ENCODE measurements at places on chromosomes 16 and 17.

- DNase-seq: peak; percentile 83
Observed at GRCh38 chr17:17205368-17206123, 587 bp downstream of the PLD6 start.

GRCh38 chr17:34365340-34365739, 2.3 kb upstream of the CCL1 start:
- no peak for DNase-seq

GRCh38 chr16:56370185-56370874, 55.0 kb downstream of the AMFR start:
- DNase-seq: no peak

GRCh38 chr16:5166486-5166885, 68.9 kb upstream of the EEF2KMT start:
- no peak for DNase-seq

- DNase-seq: no peak
Observed at GRCh38 chr17:14522795-14523387, 222.0 kb downstream of the HS3ST3B1 start.

DNA sequence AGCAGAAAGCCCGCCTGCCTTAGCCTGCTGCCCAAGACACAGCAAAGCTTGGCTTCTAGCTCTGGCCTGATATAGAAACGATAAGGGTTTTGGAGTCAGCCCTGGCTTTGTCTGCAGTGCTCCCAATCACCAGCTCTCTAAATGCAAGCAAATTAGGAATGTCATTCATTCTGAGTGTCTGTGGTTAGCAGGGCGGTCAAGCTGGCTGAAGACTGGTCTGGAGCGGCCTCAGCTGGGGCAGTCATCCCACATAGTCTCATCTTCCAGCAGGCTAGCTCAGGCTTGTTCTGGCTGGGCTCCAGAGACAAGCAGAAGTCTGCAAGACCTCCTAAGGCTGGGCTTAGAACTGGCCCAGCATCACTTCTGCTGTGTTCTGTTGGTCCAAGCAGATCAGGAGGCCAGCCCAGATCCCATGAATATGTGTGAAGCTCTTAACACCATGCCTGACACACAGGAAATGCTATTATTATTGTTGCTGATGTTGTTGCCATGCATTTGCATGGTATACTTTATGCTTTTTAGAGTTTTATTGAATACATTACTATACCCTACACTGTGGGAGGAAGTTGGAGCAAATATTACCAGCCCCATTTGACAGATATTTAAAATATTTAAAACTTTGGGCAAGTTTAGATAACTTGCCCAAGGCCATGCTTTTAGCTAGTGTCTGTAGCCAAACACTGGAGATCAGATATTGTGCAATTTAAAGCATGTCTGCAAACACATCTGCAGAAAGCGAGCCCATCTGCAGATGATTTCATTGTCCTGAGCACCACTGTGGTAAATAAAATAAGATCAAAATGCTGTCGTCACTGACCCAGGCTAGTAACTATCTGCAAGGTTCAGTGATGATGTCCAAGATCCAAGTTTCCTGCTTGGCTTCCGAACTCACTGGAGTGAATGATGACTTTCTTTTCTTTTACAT, 24.8 kb downstream of the TMC7 start:
- no peak for DNase-seq

- DNase-seq: no peak
Observed at GRCh38 chr17:79937391-79938335, 98.0 kb downstream of the TBC1D16 start.

- no peak for DNase-seq
Observed at GRCh38 chr17:50354776-50355175, 8.8 kb downstream of the XYLT2 start.

DNA sequence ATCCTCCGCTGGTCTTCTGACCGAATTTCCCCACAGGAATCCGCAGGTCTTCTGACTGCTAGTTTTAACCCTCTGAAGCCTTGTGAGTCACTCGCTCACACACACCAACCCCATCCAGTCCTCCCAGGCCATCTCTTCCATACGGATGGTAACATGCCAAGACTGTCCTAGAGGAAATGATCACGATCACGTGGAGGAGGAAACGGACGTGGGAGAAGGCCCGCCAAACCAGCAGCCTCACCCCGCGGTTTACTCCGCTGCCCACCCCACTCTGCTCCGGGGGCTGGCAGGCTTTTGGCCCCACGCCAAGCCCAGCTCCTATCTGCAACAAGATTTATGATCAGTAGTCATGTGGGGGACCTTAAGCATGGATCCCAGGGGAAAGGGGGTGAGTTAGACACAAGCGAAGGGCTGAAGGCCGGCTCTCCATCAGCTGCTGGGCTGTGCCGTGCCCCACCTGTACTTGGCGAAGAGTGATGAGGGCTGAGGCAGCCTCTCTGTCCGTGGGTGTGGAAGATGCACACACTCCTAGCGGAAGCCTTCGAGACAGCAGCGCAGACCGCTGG, 1.5 kb upstream of the FAAP100 start:
- DNase-seq: no peak

GRCh38 chr17:63458478-63458877, 12.4 kb upstream of the CYB561 start:
- no peak for DNase-seq

DNA sequence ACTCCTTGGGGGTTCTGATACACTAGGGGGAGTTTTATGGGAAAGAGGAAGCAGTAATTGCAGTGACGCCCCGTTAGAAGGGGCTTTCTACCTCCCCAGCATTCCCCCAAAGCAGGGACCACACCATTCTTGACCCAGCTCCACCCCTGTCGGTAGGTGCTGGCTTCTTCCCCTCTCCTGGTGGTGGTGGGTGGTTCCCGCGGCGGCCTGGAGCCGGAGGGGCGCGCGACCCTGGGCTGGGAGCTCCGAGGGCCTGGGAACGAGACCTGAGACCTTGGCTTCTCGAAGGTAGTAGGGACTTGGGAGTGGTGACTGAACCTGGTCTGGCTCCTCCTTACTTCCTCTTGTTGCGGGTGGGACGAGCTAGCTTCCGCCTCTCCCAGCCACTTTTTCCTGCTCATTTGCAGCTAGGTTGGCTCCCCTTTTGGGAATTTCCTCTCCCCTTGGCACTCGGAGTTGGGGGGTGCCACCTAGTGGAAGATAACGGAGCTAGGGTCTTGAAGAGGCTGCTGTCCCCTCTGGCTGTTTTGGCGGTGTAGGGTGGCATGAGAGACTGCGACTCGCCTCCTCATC, 438 bp downstream of the GRN start:
- DNase-seq: peak; percentile 57

- no peak for DNase-seq
Observed at GRCh38 chr16:58158725-58159124, 29.5 kb upstream of the CFAP20 start.

DNA sequence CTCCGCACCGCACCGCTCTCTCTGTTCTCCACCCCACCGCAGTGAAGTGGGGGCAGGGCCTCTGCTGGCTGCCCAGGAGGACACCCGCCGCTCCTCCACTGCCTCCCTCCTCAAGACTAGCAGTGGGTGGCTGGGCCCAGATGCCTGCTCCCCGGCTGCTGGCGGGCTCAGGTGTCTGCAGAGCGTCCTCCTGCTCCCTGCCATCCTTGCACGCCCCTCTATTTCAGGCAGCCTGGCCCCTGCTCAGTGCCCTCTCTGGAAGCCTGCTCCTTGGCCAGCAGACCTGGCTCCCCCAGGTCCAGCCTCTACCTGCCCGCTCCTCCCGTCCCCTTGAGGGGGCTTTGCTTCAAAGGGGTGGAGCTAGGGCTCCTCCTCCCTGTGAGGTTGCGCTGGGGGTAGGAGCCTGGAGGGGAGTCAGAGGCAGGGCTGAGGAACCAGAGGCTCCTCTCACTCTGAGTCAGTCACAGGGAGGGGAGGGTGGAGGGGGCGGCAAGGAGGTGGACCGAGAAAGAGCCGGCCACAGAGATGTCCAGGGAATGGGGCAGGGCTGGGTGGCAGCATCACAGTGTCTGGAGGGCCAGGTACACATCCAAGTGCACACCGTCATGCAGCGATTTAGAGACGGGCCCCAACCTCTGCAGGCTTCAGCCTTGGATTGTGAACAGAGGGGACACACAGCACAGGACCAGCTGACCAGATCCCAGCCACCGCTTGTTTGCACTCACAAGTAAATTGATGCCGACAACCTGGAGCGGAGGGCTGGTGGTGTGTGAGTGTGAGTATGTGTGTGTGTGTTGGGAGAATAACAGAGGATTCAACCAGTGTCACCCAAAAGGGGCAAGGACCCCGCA, 9.8 kb upstream of the TMEM92 start:
- no peak for DNase-seq

- peak; percentile 7 for DNase-seq
Observed at GRCh38 chr17:13385481-13385911, 216.2 kb downstream of the HS3ST3A1 start.

- DNase-seq: no peak
Observed at GRCh38 chr17:18139949-18140348, 31.4 kb downstream of the MYO15A start.

GRCh38 chr17:69448431-69449102, 34.1 kb downstream of the MAP2K6 start:
- no peak for DNase-seq

DNA sequence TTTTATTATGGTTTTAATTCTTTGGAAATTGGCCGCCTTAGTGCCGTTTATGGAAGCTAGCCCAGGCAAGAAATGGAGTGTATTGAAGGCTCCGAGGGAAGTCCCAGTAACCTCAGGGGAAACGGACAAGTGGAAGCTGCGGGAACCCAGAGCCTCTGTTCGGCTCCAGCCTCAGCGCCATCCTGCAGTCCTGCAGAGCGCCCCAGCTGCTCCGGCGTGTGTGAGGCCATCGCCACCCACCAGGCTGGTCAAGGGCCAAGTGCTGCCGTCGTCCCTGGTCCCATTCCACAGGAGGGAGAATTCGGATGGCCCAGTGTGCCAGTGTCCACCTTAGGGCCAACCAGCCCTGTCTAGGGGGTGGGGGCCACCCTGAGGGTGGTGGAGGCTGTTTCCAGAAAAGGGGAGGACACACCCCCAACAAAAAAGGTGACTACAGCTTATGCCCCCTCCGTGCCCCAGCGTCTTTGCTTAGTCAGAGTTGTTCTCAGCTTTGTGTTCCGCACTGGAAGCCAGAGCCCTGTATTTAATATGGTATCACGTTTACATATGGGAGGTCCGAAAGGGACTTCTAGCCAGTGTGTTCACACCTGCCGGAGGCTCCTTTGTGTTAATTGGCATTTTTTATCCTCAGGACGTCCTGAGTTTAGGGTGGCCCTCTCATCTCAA, 13.0 kb downstream of the MGRN1 start:
- no peak for DNase-seq

DNA sequence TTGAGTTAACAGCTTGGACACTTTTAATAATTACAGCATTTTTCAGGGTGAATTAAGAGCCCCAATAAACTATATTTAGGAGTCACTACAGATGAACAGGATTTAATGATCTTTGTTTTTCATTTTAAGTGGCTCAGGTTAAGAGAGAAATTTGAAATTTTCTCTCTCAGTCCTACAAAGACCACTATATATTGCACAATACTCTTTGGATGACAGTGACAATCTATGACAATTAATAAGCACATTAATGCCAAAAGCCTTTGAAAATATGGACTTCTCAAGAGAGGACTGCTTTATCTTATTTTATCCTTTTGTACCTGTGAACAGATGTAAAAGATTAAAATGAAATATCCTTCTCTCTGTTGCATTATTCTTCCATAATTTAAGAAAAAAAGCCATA, 151.1 kb upstream of the IRX5 start:
- no peak for DNase-seq

DNA sequence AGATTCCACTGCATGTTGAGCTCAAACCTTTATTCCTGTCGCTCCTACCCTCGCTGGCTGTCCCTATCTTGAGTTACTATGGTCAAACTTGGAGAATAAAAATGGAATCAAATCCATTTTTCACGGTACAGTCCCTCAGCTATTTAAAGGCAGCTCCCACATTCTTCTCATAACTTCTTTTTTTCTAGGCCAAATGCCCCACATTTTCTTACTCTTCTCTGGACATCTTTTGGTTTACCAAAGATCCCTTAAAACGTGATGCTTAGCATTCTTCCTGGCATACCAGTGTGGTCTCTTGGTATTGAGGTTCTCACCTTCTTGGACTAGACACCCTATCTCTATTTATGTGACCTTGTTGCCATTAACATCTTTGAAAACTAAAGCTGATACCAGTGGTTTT, 48.3 kb upstream of the MAF start:
- no peak for DNase-seq

- peak; percentile 58 for DNase-seq
Observed at GRCh38 chr16:81778861-81779535, at the start of gene PLCG2. Gene PLCG2, plus strand, starts transcription at chr16:81779291. Its CDS starts 6,699 bp downstream, at chr16:81785990.

DNA sequence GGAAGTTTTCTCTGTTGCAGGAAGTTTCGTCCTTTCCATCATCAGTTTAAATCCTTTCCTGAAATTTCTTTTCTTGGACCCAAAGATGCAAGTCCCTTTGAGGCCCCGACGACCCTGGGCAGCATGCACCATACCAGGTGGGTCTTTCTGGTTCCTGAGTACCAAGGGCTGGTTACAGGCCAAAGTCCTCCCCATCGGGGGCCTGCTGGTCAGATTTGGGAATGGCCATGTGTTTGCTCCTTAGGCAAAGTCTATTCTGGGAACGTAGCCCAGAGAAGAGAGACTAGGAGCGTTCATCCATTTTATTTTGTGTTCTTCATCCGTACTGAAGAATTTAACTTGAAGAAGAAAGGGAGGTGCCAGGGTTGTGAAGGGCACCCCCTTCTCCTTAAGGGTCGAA, 17.5 kb upstream of the ADAM11 start:
- DNase-seq: no peak

- no peak for DNase-seq
Observed at GRCh38 chr16:84332975-84333684, 35.2 kb upstream of the ATP2C2 start.

DNA sequence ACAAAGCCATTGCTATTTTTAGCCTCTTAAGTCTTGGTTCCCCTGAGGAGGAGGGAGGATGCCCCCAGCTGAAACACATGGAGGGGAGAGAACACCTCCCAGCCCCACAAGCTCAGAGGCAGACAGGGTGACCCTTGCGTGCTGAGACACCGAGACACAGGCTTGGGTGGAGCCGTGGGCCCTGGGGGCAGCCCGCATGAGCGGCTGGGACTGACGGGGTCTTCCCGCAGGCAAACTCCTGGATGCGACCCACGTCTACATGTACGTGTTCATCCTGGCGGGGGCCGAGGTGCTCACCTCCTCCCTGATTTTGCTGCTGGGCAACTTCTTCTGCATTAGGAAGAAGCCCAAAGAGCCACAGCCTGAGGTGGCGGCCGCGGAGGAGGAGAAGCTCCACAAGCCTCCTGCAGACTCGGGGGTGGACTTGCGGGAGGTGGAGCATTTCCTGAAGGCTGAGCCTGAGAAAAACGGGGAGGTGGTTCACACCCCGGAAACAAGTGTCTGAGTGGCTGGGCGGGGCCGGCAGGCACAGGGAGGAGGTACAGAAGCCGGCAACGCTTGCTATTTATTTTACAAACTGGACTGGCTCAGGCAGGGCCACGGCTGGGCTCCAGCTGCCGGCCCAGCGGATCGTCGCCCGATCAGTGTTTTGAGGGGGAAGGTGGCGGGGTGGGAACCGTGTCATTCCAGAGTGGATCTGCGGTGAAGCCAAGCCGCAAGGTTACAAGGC, 9.8 kb downstream of the SLC16A3 start:
- peak; percentile 64 for DNase-seq

GRCh38 chr17:40323391-40324381, 14.7 kb downstream of the RARA start:
- DNase-seq: peak; percentile 52

DNA sequence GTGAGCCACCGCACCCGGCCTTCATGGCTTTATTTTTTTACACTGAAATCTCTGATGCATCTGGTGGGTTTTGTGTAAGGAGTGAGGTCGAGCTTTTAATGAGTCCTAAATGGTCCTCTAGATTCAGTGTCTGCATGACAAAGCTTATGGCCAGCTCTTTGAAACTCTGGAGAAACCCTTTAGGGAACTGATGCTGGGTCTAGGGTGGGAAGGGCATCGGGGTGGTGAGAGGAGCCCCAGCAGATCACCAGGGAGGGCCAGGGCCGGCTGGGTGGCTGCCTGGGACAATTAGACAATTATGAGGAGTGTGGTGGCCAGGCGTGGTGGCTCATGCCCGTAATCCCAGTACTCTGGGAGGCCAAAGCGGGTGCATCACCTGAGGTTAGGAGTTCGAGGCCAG, 93.9 kb downstream of the SEC14L1 start:
- DNase-seq: no peak

All from CD4-positive, alpha-beta T cell (primary cell).